ENCODE measurements at places on chromosomes 2 and 18.

- DNase-seq = no peak
These were observed 1.7 kb downstream of the WIPF1 start for GRCh38 chr2:174595891-174596397.

- DNase-seq = no peak
These were observed 15.8 kb downstream of the PTPN18 start for GRCh38 chr2:130371723-130372054.

GRCh38 chr2:37653805-37654378 lies 17.6 kb downstream of the CDC42EP3 start:
- no peak for DNase-seq

GRCh38 chr18:32237049-32237448 lies 47.2 kb downstream of the MEP1B start:
- no peak for DNase-seq

- no peak for DNase-seq
These were observed 154.7 kb downstream of the QPCT start for GRCh38 chr2:37499113-37499512.

DNA sequence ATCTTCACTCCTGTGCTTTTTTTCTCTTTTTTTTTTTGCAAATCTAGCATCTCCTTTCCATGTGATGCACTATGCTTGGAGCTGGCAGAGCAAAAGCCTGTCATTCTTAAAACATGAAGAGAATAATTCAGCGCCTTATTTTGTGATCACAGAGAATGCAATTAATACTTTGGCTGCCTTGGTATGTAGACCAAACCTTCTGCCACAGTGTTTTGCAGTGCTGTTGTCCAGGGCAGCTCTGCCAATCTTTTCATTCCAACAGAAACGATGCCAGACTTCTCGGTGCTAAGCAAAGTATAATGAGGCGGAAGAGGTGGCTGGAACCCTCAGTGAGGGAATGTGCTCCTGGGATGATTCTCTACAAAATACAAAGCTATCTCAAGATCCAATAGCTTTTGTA lies 25.6 kb downstream of the BCL2 start:
- no peak for DNase-seq

GRCh38 chr18:73099759-73100158 lies 232.0 kb upstream of the NETO1 start:
- no peak for DNase-seq

GRCh38 chr2:115825912-115826311 lies 1383.5 kb downstream of the DPP10 start:
- no peak for DNase-seq

- no peak for DNase-seq
These were observed 36.0 kb upstream of the TTC27 start for GRCh38 chr2:32591669-32592463.

DNA sequence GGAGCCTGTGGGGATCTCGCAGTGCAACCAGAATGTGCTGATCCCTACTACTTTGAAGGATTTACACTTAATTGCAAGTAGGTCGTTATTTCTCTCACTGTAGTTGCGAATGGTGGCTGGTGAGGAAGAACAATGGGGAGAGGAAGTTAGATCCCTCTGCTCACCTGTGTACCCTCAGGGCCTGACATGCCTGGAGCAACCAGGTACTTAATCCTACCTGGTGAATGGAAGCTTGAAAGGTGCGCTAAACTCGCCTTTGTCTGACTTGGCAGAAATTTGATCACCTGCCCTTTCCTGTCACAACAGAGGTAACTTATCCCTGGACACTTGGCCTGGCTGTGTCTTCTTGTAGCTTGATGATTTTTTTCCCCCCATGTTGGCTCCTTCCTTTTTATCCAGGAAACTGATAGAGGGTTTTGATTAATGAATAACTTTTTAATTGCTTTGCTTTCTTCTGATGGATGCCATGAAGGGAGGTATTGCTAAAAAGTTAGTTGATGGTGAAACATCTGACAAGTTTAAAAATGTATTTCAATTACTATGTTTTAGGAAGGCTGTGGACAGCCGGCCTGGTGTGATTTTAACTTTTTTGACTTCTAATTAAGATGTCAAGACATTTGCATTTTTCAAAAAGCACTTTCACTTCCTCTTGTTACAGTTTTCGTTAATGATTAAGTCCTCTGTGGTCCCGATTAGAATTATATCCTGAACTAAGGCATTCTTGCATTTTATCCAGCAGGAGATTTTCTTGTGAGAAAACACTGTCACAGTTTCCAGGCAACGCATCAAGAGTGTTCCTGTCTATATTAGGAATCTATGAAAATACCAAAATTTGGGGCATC lies 9.2 kb downstream of the SGPP2 start:
- DNase-seq = no peak

- DNase-seq = no peak
These were observed 360.5 kb upstream of the PIK3C3 start for GRCh38 chr18:41594582-41594981.
